ENCODE measurements at places on chromosomes 3 and 15.

GRCh38 chr3:155243512-155243921, 50.0 kb downstream of the STRIT1 start:
- DNase-seq: no peak

- no peak for DNase-seq
Observed at GRCh38 chr3:39101022-39101689, 6.3 kb downstream of the GORASP1 start.

GRCh38 chr3:148600902-148601765, 96.6 kb upstream of the AGTR1 start:
- no peak for DNase-seq

DNA sequence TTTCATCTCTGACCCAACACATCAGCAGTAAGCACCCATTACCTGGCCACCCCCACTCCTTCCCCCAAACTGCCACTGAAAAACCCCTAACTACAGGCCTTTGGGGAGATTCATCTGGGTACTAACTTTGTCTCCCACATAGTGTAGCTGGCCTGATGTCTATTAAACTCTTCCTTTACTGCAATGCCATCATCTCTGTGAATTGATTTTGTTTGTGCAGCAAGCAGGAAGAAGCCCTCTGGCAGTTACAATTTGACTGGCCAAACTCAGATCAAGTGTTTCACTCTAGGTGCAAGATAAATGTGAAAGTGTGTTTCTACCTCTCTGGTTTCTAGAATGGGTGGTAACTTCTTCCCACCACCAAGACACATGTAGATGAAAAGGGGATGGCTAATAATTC, 26.7 kb upstream of the OR5K4 start:
- no peak for DNase-seq

GRCh38 chr3:36075491-36075890, 304.8 kb upstream of the STAC start:
- no peak for DNase-seq

DNA sequence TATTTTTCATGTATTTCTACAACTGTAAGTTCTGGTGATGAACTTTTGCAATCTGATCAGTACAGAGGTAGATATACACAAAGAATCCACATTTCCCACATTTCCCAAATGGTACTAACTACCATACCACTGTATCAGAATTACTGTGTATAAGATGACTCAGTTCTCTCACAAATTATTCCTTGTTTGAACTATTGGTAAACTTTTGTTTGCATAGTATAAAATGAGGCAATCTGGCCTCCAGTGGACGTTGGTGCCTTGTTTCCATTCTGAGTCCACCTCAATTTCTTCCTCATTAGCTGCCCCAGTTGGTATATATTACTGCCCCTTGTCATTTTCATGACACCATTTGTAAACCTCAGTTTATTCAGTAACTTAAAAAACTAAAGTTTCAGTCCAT, 38.5 kb downstream of the SPTSSB start:
- no peak for DNase-seq
